Right kidney (tissue), 9 donors: ENCODE measurements at places on chromosomes 11 and 22.

DNA sequence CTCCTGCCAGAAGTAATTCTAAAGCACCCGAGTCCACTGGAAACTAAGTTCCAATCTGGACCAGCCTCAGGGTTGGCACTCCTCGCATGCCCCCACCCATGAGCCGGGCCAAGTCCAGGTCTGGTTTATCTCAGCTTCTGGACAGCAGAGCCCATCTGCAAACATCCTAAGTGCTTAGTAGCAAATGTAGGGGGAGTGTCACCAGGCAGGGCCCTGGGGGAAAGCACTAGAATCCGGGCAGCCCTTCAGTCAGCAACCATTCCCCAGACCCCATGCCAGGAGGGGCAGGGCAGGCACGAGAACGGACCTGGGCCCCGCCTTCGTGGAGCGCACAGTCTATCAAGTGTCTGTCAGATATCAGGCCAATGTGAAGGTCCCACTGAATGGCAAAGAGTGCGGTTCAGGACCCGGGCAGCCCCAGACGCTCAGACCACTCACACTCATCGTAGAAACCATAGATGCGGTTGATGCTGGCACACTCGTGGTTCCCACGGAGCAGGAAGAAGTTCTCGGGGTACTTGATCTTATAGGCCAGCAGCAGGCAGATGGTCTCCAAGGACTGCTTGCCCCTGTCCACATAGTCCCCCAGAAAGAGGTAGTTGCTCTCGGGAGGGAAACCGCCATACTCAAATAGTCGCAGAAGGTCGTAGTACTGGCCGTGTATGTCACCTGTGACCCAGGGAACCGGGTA lies 1.3 kb downstream of the PPP1CA start:
- DNase-seq: no peak

DNA sequence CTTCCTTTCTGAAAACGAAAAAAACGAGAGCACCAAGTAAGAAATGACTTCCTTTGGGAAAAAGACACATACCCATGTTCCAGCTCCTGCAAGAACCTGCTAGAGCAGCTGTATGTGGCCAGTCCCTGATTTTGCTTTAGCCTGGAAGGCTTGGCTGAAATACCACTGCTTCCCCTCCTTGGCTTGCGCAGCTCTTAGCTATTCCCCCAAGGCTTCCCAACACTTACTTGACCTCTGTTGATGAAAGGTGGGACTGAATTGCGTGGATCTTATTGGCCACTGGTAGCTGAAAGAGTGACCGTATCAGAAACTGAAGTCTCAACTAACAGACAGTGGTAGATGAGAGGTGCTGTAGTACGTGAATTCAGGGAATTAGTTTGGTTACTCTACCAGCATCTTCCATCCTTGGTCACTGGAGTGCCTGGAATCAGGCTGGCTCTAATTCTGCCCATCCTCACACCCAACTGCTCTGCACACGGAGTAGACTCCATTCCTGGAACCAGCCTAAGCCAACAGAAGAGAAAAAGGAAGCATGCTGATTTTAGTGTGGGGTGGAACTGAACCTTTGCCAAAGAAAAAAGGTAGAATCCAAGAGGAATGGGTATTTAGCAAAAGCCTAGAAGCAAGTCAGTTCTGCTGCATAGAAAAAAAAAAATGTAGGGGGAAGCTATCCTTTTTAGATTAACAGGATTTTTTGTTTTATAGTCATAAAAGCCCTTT lies 73.8 kb upstream of the CRTAM start:
- no peak for DNase-seq

DNA sequence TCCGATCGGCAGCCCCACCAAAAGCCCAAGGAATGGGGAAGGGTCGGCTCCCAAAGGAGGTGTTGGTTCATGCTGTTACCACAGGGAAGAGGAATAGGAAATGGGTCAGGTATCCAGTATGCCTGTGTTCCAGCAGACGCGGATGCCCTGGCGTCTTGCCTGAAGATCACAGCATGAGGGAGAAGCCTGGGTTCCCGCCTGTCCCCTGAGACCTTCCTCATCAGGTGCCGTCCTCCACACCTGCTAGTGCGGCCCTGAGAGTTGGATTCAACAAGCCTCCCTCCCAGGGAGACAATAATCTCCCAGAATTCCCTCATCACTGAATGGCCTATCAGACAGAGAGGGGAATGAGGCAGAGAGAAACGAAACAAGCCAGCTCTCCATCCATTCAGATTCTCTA lies 92.2 kb downstream of the SPATA19 start:
- DNase-seq: no peak

- no peak for DNase-seq
Measured at GRCh38 chr22:35102663-35103062, 36.7 kb downstream of the ISX start.

DNA sequence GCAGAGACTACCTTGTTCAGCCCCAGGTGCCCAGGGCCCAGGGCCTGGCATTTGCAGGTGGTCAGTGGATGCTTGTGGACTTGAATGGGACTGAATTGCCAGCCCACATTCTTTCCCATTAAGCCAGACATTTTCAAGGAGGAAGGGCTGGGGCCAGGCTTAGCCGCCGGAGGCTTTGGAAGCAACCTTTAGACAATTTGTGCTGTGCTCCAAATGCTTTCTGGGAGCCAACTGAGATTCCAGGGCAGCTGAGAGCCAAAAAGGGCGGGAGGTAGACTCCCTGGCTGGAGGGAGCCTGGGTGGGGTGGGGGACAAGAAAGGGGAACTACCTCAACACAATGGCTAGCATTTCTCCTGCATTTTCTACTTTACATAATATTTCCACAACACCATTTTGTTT lies 54.8 kb upstream of the TIMP3 start:
- no peak for DNase-seq

DNA sequence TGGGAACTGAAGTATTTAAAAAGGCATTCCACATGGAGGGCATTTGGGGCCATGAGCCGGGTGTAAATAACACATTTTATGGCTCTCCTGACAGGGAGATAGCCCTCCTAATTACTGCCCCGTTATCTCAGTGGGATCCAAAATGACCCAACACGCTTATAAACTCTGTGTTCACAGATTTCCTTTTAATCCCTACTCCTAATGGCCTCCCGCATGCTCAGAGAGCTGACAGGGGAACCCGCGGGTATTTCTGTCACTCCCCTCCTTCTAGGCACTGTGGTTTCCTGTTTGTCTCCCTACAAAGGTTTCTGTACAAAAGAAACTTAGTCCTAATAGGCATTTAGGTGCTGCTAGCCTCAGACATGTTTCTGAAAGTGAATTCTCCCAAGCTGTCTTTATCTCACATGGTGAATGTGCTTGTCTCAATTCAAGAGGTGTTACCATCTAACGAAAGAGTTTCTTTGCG lies 202.8 kb upstream of the SEZ6L start:
- no peak for DNase-seq
